NCI-H524 (cell line): ENCODE measurements at places on chromosomes 13 and 19.
A peak's percentile ranks its signal among the peaks of the same experiment; 100 is the strongest.

GRCh38 chr13:59384154-59384553 is 779.6 kb downstream of the DIAPH3 start:
- DNase-seq: no peak

DNA sequence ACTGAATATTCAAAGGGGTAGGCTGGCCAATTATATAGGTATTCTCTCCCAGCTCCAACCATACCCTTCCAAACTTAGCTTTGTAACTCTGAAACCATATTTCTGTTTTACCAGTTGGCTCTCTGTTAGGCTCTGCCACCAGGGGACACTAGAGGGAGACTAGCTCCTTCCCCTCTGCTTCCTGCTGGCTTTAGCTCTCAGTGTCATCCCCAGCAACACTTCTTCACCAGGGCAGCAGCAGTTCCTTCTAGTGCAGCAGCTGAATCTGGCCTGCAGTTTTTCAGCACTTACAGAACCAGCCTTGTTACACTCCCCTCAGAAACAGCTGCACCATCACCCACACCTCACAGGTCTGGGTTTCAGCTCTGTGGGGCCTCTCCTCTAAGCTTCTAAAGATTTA is 51.0 kb upstream of the DOCK9 start:
- no peak for DNase-seq

DNA sequence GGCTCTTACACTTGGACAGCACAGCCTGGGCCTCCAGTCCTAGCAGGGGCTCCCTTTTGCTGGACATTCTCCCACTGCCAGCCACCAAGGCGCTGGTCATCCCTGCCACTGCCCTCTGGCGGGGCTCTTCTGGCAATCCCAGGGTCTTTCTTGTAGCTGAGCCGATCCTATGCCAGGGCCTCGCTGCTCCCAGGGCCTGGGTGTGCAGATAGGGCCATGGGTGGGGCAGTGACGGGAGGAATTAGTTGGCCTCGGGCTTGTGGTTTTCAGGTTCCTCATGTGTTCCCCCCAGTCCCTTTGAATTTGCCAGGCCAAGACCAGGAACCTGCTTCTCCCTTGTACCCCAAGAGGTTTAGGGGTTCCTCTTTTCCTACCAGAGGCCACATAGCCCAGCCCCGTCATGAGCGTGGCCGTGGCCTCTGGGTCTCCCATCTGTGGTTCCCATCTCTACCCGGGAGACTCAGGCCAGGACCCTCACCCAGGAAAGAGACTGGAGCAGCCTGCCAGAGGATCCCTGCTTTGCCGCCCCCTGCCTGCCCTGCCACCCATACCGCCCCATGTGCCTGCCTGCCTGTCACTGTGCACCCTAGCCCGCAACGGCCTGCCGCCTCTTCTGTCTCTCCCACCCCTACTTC is 26.2 kb downstream of the TMED1 start:
- DNase-seq: no peak

DNA sequence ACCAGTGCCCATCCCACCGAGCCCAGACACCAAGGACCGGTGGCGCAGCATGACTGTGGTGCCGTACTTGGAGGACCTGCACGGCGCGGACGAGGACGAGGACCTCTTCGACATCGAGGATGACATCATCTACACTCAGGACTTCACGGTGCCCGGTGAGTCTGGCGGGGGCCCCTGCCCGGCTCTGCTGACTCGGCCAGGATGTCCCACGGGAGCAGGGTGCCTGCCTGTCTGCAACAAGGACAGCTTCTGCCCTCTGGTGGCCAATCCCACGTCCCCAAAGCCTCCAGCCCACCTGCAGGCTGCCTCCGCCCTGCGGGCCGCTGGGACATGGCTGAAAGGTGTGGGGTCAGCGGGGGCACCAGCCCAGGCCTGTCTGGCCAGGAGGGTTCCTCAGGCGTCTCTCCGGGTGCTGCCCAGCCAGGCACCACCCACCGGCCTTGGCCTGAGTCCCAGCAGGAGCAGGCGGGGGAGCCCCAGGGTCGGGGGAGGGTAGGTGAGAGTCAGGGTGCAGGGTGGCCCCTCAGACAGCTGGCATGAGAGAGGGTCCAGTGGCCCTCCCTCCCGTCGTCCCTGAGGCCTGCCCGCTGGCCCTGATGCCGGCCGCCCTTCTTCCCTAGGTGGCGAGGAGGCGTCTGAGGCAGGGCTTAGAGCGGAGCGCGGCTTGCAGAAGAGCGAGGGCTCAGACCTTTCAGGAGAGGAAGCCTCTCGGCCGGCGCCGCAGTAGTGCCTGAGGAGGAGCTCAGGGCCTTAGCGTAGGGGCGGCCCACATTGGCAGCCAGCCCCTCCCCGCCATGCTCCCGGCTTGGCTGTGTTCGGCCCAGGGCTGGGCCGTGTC is 14.6 kb downstream of the CBARP start:
- DNase-seq: no peak

DNA sequence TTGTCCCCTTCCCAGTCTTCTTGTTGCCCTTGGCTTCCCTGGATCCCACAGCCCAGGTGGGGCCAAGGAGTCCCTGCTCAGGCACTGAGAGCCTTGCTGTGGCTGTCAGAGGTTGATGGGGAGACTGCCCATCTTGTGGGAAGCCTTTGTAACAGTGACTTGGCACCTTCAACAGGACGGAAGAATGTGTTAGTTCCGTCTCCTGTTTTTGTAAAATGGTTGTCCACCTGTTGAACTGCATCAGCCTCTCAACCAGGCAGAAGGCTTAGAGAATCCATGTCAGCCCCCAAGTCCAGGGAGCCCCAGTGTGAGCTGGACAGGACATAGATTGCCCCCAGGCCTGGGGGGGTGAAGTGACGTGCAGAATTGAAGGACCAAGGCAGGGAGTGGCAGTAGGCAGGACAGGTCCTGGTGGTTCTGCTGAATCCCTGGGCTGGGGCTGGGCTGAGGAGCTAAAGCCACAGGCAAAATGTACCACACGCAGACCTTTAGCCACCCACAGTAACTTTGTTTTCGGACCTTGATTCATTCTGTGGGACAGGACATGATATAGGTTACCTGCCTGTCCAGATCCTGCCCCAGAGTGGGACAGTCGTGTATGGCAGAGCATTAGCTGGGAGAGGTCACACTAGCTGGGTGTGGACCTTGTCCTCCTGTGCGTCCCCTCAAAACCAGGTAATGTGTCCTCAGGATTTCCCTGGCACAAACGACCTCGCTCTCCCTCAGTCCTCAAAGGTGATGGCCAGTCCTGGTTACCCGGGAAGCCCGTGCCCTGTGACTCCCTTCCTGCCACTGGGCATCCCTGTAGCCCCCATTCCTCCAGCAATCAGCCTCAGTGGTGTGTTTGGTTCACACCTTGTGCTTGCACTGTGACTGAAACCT is 47.0 kb downstream of the GATAD2A start:
- DNase-seq: no peak

DNA sequence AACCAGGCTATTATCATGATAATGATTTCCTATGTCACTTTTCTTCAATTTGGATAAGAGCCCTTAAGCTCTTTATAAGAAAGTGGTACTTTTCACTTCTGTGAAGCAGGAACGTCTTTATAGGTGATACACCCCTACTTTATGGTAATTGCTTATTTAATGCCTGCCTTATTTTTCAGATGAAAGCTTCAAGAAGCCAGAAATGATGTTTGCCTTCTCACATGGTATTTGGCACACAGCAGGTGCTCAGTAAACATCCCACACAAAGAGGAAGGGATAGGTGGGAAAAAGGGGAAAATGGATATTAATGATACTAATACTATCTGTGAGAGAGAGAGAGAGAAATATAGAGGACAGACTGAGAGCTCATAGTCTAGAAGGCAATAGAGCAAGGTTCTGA is 29.0 kb upstream of the WASF3 start:
- no peak for DNase-seq

GRCh38 chr13:105177265-105177900 is 1358.1 kb downstream of the EFNB2 start:
- no peak for DNase-seq

DNA sequence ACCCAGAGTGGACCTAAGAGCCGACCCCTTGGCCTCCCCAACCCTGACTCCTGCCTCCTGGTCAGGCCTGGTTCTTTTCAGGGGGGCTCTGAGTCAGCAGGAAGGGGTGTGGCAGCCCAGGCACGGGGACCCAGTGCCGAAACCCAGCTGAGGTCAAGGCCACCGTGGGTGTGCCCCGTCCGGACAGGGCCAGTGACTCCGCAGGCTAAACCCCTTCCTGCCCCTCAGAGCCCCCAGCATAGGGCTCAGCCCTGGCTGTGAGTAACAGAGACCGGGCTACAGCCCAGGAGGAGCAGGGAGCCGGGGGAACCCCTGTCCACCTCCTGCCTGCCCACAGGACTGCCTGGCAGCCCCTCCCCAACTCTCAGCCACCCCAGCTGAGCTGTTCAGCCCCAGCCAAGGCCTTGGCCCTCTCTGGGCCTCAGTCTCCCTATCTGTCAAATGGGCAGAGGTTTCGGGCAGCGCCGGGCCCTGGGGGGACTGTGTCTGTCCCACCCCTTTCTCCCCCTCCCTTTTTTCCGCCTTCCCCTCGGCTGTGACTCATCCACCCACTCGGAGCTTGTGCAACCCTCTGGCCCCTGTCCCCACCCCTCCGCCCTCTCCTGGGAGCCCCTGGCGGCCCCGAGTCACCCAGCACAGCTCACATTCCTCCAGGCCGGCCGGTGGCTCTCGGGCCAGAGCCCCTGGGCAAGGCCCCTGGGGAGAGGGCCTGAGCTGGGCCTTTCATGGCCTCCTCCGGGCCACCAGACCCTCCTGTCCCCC is 8.6 kb downstream of the ZBTB7A start:
- no peak for DNase-seq

- DNase-seq: no peak
These were observed 56.2 kb downstream of the ABCC4 start for GRCh38 chr13:95245071-95245470.

DNA sequence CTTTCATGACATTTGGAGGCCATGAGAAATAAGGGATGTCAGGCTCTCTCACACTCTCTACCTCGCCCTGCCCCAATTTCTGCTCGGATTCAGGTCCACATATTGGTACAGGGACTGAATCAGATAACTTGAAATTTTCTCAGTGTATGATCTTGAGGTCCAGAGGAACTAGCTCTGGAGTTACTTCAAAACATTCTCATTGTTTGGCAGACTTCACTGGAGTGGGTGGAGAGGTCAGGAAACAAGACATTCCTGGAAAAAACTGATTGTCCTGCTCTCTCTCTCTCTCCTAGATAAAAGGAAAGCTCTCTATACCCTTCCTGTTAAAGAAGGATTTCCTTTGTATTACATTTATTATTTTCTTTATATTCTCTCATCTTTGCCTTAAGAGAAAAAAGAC is 428.1 kb upstream of the DACH1 start:
- no peak for DNase-seq

GRCh38 chr13:19185086-19185864 is 3.7 kb upstream of the TUBA3C start:
- DNase-seq: no peak

GRCh38 chr19:14480700-14481079 is 5.5 kb upstream of the PTGER1 start:
- no peak for DNase-seq

DNA sequence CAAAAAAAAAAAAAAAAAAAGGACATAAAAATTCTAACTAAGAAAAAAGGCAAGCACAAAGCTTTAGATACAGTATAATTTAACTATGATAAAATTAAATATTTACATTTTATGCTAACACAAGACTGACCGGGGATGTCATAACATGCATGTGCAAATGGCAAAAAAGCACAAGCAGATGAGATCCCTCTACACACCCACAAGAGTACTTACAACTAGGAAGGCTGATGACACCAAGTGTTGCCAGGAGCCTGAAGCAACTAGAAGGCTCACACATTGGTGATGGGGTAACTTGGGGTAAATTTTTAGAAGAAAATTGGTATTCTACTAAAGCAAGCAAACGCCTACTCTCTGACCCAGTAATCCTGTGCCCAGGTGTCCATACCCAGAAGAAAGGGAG is 6.7 kb downstream of the PCID2 start:
- no peak for DNase-seq

- DNase-seq: peak; percentile 91
These were observed 83.2 kb upstream of the IRS2 start for GRCh38 chr13:109869312-109870237.

DNA sequence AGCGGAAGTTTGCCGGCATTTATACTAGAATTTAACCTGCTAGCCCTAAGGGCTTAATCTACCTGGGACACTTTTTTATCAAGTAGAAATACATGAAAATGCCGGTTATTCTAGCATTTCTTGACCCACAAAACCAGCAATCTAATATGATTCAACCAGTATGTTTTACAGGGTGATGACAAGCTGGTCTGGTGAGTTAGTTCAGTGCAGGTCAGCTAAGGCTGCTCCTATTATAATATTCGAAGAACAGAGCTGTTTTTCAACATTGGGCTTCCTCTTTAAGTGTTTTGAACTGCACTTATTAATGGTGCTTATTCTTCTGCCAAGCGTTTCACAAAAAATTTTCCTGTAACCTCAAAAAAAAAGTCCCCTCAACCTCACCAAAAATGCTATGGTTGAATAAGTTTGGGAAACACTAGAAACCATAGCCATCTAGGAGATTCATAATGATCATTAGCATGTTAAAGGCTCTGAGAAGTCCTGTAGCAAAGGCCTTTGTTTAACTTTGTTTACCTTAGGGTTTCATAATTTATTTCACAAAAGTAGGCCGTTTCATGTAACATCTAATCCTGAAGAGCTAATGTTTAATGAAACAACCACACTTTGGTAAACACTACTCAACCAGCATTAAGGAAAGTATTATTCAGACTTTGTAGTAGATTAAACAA is 526.6 kb downstream of the KLF12 start:
- no peak for DNase-seq

GRCh38 chr13:50934735-50935435 is 25.3 kb downstream of the RNASEH2B start:
- no peak for DNase-seq

- DNase-seq: peak; percentile 40
These were observed 37.6 kb upstream of the FLT1 start for GRCh38 chr13:28532388-28533124.

- no peak for DNase-seq
These were observed 844 bp upstream of the RFX1 start for GRCh38 chr19:14006766-14007562.

DNA sequence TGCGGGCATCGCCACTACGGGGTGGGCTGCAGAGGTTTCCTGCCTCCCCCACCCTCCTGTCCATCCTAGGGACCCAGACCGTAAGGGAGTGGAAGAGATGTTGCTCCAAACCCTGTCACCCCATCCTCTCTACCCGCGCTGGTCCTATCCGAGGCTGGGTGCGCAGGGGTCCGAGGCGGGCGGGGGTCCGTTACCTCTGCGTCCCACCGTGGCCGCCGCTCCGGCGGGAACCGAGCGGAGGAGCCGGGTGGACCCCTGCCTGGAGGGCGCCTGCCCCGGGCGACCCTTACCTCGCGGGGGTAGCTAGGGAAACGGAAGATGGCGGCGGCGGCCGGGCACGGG is at the start of gene DGKH:
DGKH (plus strand) TSS at position 307 of the 342 bp plus-strand sequence. CDS start 126 bp downstream, outside the sequence.
- no peak for DNase-seq

GRCh38 chr19:29255006-29255405 is 42.1 kb upstream of the UQCRFS1 start:
- no peak for DNase-seq

DNA sequence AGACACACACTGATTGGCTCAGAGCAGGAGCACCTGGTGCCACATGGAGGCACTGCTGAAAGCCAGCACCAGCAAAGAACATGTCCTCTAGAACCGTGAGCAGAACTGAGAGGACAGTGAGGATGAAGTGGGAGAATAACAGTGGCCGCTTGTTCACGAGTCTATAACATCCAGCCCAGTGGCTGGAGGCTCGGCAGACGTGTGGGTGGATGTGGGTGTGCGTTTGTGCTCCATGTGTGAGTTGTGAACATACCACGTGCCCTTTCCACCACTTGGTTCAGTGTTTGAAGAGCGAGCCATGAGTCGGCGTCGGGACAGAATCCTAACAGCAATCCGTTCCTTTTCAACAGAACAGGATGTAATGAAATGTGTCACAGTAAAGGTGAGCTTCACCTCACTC is 113.0 kb downstream of the SOX1 start:
- DNase-seq: no peak

- no peak for DNase-seq
These were observed 437.8 kb downstream of the RFC3 start for GRCh38 chr13:34255711-34256110.
